ENCODE measurements at places on chromosomes 7 and 10.

- DNase-seq, result no peak
Measured at GRCh38 chr7:158096582-158096981, 491.0 kb downstream of the PTPRN2 start.

DNA sequence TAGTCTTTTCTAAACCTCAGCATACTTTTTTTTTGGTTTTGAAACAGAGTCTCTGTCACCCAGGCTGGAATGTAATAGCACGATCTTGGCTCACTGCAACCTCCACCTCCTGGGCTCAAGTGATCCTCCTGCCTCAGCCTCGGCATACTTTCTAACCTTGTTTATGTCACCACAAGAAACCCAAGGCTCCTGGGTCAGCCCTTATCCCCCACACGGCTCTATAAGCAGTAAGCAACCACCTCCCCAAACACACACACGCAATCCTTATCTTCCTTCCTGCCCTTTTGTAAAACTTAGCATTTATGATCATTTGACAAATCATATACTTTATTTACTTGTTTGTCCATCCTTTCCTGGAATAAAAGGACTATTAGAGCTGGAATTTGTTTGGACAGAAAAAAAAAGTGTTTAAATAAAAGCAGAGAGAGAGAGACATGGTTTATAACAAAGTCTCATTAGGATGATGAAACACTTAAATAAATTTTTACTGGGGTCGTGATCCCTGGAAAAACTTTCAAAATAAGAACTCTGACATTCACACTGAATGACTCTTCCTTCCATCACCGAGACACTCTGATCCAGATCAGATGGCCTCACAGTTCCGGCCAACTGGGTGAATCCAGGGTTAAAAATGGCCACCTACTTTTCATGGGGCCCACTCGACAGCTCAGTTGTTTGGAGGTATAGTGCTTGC, 72.7 kb upstream of the PIK3CG start:
- DNase-seq, result no peak

- no peak for DNase-seq
Measured at GRCh38 chr10:78639629-78640028, 429.1 kb upstream of the ZMIZ1 start.

DNA sequence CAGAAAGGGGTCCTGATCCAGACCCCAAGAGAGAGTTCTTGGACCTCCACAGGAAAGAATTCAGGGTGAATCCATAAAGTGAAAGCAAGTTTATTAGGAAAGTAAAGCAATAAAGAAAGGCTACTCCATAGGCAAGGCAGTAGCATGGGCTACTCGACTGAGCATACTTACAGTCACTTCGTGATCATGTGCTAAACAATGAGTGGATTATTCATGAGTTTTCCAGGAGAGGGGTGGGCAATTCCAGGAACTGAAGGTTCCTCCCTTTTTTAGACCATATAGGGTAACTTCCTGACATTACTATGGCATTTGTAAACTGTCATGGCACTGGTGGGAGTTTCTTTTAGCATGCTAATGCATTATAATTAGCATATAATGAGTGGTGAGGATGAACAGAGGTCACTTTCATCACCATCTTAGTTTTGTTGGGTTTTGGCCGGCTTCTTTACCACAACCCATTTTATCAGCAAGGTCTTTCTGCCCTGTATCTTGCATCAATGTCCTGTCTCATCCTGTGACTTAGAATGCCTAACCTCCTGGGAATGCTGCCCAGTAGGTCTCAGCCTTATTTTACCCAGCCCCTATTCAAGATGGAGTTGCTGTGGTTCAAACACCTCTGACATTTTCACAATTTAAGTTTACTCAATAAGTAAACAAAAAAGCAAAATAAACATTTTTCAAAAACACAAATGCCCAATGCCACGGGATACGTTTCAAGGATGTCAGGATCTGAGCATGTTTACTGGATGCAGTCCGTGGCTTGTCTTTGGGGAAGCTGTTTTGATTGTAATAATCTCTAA, 37.0 kb downstream of the ALOX5 start:
- no peak for DNase-seq

DNA sequence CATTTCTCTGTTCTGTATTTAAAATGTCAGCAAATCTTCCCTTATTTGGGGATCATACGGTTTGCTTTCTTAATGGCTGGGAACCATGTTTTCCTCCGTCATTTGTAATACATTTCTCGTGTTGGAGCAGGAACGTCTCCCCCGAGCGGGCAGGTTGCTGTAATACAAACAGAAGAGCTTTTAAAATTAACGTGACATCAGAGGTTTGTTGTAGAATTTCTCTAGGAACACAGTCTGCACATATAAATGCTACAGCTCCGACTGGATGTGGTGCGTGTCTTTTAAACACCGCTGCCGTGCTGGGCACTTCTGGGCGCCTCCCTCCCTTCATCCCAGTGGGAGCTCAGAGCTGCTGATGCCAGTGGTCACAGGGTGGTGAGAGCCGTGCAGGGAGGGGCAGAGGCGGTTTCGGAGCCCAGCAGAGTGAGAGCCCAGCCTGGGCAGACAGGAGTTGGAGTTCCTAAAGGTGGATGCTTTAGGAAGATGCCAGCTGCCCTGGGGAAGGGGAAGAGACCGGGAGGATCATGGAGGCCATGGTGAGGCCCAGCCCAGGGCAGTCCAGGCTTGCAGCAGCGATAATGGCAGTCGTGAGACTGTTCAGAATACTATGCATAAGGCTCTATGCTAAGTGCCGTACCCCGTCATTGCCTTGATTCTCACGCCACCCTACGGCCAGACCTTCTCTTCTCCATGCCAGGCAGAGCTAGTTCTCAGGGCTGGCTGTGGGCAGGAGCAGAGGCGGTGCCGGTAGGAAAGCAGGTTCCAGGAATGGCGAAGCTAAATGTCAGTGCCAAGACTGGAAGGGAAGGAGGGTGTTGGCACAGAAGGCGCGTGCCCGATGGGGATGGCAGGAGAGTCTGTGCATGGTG, 96.2 kb downstream of the GLRX3 start:
- no peak for DNase-seq

GRCh38 chr7:34165927-34166550, 260.7 kb downstream of the BMPER start:
- DNase-seq, result no peak

- DNase-seq, result no peak
Measured at GRCh38 chr7:146961617-146962016, 845.0 kb downstream of the CNTNAP2 start.

DNA sequence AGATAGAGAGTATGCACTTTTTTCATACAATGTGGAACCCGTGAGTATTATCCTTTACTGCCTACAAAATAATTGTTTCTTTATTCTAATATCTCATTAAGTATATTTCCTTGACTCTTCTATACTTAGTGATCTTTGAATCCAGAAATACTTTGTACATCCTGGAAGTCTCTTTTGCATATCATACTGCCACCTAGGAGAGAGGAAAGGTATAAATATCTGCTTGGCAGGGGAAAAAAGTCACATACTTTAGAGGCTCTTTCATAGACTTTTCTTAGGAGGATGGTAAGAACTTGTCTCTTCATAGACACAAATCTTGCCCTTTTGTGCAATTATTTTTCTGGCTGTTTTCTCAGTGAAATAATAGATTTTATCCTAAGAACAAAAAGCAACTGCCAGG, 436.0 kb downstream of the PAXIP1 start:
- no peak for DNase-seq

DNA sequence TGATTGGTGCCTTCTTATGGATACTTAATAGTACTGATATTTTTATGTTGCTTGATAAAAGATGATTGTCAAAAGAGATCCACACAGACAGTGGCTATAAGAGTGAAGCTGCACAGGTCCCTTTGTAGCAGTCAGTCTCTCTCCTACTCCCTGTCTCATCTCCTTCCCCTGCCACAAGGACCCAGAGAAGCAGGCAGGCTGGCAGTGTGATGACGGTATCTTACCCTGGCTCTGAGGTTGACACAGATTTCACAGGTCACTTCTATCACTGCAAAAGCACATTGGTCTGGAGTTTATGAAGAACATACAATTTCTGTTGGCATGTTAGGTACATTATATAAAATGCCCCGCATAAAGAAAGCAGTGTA, 64.4 kb upstream of the AHR start:
- no peak for DNase-seq

DNA sequence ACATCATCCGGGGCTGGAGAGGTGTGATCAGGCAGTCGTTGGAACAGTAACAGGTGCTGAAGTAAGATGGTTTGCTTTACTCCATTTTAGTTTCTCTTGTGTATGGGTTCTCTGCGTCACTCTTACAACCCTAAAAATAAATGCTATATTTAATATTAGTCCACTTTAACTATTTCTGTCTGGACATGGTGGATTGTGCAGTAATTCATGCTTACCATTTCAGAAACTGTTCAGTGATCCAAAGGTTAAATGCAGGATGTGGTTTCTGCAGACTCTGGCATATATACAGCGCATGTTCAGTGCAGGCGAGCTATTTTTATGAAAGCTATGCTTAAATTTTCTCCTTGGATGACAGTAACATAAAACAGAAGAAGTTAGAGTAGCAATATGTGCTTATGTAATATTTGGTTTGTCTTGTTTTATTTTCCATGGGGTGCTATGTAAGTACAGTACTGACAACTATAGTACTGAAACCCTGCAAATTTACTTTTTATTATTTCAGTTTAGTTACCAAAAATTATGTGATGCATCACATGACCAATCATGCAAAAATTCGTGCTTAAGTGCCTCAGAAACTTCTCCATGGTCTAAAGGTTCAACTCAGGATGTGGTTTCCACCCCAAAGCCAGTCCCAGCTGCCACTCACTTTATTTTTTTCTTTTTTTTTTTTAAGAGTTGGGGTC, 46.6 kb upstream of the GRID1 start:
- DNase-seq, result no peak

DNA sequence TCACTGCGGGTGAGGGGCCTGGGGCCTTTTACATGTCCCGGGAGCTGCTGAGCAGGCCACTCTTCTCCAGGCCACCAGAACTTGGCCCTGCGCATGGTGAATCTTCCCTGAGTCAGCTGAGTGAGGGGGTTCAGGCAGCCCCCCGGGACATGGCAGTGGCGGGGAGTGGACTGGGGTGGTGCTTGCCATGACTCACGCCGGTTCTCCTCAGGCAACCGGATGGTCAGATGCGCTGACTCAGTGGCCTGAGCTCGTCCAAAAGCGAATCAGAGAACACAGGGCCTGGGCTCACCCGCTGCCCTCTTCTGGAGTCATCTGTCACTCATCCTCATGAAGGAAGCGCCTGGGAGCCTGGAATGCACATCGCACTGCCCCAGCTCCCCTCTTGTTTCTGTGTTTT, 33.5 kb downstream of the HTRA1 start:
- peak; percentile 46 for DNase-seq

GRCh38 chr7:14676896-14677295, 225.7 kb downstream of the DGKB start:
- no peak for DNase-seq

DNA sequence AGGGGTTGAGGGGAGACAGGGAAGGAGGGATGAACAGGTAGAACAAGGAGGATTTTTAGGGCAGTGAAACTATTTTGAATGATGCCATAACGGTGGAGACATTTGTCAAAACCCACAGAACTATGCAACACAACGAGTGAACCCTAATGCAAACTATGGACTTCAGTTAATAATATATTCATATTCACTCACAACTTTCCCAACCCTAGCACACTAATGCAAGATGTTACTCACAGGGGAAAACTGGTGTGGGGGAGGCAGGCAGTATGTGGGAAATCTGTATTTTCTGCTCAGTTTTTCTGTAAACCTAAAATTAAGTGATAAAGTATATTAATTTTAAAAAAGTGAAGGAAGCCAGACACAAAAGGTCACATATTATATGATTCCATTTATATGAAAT, 17.3 kb downstream of the GNA12 start:
- DNase-seq, result no peak

DNA sequence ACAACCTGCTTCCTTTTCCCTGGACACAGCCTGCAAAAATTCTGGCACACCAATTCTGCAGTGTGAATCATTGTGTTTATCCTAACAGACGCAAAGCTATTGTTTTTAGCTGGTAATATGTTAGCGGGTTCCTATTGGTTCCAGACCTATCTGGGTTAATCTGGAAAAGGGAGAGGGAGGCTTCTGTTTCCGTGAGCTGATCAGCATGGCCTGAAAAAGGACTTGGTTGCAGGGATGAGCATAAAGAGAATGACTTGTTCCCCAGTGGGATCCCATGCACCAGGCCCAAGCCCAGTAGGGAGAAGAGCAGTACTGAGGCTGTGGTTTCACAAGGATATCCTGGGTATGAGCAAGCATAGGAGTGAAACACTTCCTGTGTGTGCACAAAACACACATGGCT, 78.4 kb downstream of the PDE1C start:
- no peak for DNase-seq

GRCh38 chr10:118511711-118512110, 83.7 kb downstream of the PRLHR start:
- DNase-seq, result no peak

DNA sequence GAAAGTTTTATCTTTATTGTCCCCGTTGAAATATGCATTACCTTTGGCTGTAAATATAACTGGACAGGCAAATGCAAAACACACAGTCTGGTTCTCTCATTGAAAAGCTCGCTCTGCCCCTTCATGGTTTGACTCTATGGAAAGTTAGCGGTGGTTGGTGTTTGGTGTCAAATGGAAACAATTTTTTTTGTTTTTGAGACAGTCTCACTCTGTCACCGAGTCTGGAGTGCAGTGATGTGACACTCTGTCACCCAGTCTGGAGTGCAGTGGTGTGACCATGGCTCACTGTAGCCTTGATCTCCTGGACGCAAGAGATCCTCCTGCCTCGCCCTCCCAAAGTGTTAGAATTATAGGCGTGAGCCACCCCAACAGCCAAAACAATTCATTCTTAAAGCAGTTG, 149.7 kb downstream of the LRRC4 start:
- no peak for DNase-seq

GRCh38 chr7:51633006-51633405, 316.4 kb upstream of the COBL start:
- DNase-seq, result no peak

DNA sequence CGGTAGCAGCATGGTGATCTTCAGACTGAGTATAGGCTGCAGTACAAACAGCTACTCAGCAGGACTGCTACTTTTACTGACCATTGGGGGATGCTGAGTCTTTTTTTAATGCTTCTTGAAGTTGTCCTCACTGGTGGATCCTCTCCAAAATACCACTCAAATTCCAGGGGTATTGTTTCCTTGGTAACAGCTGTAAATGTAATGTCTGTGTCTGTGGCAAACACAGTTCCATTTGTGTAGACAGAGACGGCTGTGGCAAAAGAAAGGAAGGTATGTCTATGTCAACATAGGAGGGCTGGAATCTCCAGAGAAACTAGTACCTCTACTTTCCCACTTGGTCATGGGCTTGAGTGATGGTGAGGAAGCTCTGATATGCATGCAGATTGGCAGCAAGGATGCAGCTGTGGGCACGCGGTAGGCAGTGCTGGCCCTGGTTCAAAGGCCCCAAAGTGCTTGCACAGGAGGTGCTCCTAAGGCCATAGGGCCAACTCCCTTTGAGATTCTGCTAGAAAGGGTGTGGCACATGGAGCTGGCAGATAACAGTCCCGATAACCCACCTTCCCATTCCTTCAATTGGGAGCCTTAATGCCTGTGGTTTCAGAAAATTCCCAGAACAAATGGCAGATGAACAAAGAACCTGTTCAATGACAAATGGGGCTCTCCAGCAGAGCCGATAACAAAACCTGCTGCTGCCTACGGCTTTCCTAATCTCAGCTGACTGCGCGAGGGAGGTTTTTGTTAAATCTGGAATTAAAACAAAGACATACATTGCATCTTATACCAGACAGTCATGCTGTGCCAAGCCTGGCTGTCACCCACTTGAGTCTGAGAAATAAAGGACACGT, 43.0 kb downstream of the PKD1L1 start:
- no peak for DNase-seq
